ENCODE measurements at places on chromosomes 4 and X. TPM values are rescaled to one million over a fixed set of nuclear protein-coding genes. Genes with fewer than 3 reads are reported as not detected.

CFI gene
- polyA plus RNA-seq: not detected

GRSF1 gene
- 77.9 TPM for polyA plus RNA-seq

VCX2 gene
- not detected for polyA plus RNA-seq

CXCL8 gene
- polyA plus RNA-seq: 65.4 TPM

ETNPPL gene
- not detected for polyA plus RNA-seq

MED14 gene
- 25.9 TPM for polyA plus RNA-seq

GK2 gene
- polyA plus RNA-seq: not detected

OPRPN gene
- not detected for polyA plus RNA-seq

ETDC gene
- polyA plus RNA-seq: not detected

ATP2B3 gene
- polyA plus RNA-seq: not detected

VCX3B gene
- not detected for polyA plus RNA-seq

TMPRSS11D gene
- polyA plus RNA-seq: 0.26 TPM

RHOXF2B gene
- polyA plus RNA-seq: 0.03 TPM

FMR1NB gene
- not detected for polyA plus RNA-seq

TSPAN7 gene
- polyA plus RNA-seq: 1.6 TPM

G3BP2 gene
- polyA plus RNA-seq: 107 TPM

CDS1 gene
- 14.1 TPM for polyA plus RNA-seq

IBSP gene
- not detected for polyA plus RNA-seq

HMGN5 gene
- polyA plus RNA-seq: 1.9 TPM

MAN2B2 gene
- 13.2 TPM for polyA plus RNA-seq

ZIC3 gene
- polyA plus RNA-seq: not detected

RTL5 gene
- polyA plus RNA-seq: 0.17 TPM
